ENCODE measurements at places on chromosomes 16 and 17. TPM values are rescaled to one million over a fixed set of nuclear protein-coding genes. Genes with fewer than 3 reads are reported as not detected.

Gene ANKFN1
- 3.5 TPM for total RNA-seq

Gene HAP1
- total RNA-seq, result 0.38 TPM

Gene TNRC6C
- 41.8 TPM for total RNA-seq

Gene RPS6KB1
- total RNA-seq, result 73.3 TPM

Gene TOX3
- total RNA-seq, result 32.6 TPM

Gene CD300LG
- 0.38 TPM for total RNA-seq

Gene TMIGD1
- not detected for total RNA-seq

Gene ZNF423
- total RNA-seq, result 35.2 TPM

Gene ACSM5
- total RNA-seq, result 0.66 TPM

Gene HSD3B7
- total RNA-seq, result 8.4 TPM

Gene C16orf92
- not detected for total RNA-seq

Gene PGAP3
- total RNA-seq, result 18.1 TPM

Gene ATP2C2
- 2.1 TPM for total RNA-seq

Gene CD300E
- total RNA-seq, result not detected

Gene C16orf96
- 0.38 TPM for total RNA-seq

Gene PAFAH1B1
- total RNA-seq, result 255 TPM

Gene DBNDD1
- total RNA-seq, result 18.1 TPM

Gene TEKT3
- 3.1 TPM for total RNA-seq

Gene SCNN1G
- total RNA-seq, result 0.49 TPM

Gene KCNJ16
- total RNA-seq, result 0.66 TPM

Gene RASL10B
- total RNA-seq, result 4.1 TPM

Gene YBX2
- total RNA-seq, result 1.3 TPM

Gene CLEC18C
- 0.88 TPM for total RNA-seq

Gene ABCC11
- total RNA-seq, result not detected

Gene CTRB1
- total RNA-seq, result not detected

Gene ABCA6
- 29.4 TPM for total RNA-seq

Gene SLFN12
- total RNA-seq, result 11.5 TPM

Gene SULT1A4
- total RNA-seq, result 6.9 TPM

Gene TLCD1
- total RNA-seq, result 1.1 TPM

Gene MT1A
- total RNA-seq, result not detected

Gene TSPAN10
- total RNA-seq, result 39.1 TPM

Gene CTRB2
- not detected for total RNA-seq

Gene ANKRD11
- 108 TPM for total RNA-seq

Gene DNAJA2
- 63.3 TPM for total RNA-seq

Gene RND2
- total RNA-seq, result 8.2 TPM

Gene TSNAXIP1
- 5.2 TPM for total RNA-seq

Gene WWP2
- 41.9 TPM for total RNA-seq

Gene SLC12A3
- total RNA-seq, result not detected

Gene YWHAE
- 1,088 TPM for total RNA-seq

Gene C17orf75
- total RNA-seq, result 39.1 TPM

Gene CCL22
- not detected for total RNA-seq

Gene WFDC1
- total RNA-seq, result 46.3 TPM

Gene TSPOAP1
- 52.3 TPM for total RNA-seq

Gene CNGB1
- total RNA-seq, result 50.7 TPM

Gene CES4A
- total RNA-seq, result 8.9 TPM

Gene NEK8
- total RNA-seq, result 3.1 TPM

Gene TEX19
- not detected for total RNA-seq

Gene SPATA20
- 41.8 TPM for total RNA-seq

Gene C17orf113
- 7.9 TPM for total RNA-seq

Gene CCL16
- total RNA-seq, result not detected

Gene DOC2B
- total RNA-seq, result 34.4 TPM
